Fibroblast of villous mesenchyme (primary cell): ENCODE measurements at places on chromosomes 11 and 22. TPM values are rescaled to one million over a fixed set of nuclear protein-coding genes. Genes with fewer than 3 reads are reported as not detected.

Gene SCGB2A2
- total RNA-seq, result not detected in 2 replicates

Gene HIKESHI
- 74.4 and 101 TPM in 2 replicates for total RNA-seq

Gene RPS25
- 886 and 914 TPM in 2 replicates for total RNA-seq

Gene MYO7A
- total RNA-seq, result 0.32 and 0.43 TPM in 2 replicates

Gene MYOD1
- under 0.01 TPM in 1 of 2 replicates, not detected in the other for total RNA-seq

Gene OR51B5
- 0.32 and 0.43 TPM in 2 replicates for total RNA-seq

Gene OR51B2
- not detected in 2 replicates for total RNA-seq

Gene NDUFS3
- 66.1 and 70.5 TPM in 2 replicates for total RNA-seq

Gene INS
- total RNA-seq, result not detected in 2 replicates

Gene GSTT2B
- 1.3 and 1.9 TPM in 2 replicates for total RNA-seq

Gene GPHA2
- not detected in 2 replicates for total RNA-seq

Gene RAD9A
- 4.3 and 6.4 TPM in 2 replicates for total RNA-seq

Gene FOXRED2
- total RNA-seq, result 9.7 and 10.4 TPM in 2 replicates

Gene YAP1
- 127 and 148 TPM in 2 replicates for total RNA-seq
